Liver (tissue), 10 donors: ENCODE measurements at places on chromosomes 2 and 18. TPM values are rescaled to one million over a fixed set of nuclear protein-coding genes. Genes with fewer than 3 reads are reported as not detected.

DNA sequence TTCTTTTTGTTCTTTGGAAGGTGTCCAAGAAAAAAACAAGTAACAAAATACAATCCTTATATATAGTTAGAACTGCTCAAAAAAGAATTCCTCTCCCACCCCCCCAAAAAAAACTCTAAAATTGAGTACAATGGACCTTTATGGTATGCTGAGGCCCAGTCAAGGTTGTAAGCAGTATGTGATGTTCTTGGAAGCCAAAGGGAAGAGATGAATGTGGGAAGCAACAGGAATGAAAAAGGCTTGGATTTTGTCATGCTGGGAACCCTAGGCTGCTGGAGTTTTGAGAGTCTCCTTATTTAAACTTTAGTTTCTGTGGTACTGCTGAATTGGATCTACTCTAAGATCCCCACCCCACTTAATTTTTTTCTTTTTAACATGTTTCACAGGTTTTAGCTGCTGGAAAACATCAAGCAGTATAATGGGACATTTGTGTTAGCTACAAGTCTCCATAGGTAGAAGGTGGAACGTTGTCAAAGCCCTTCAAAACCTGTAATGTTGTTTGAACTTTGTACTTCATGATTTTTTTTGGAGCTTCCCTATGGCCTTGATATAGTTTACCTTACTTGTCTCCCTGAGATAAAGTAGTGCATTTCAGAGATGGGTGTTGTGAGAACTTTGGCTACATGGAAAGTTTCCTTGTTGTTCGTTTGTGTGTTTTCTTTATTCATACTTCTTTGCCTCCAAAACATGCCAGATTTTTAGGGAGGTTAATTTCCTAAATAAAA, 57.7 kb downstream of the PHLPP1 start:
- peaks cover 27% of the 10 kb centered on the region for H3K4me1 ChIP-seq
- no peak overlapping the region for H3K27ac ChIP-seq
- no peak overlapping the region for H3K4me3 ChIP-seq
- H3K36me3 ChIP-seq = no peaks in the 10 kb centered on the region
- DNase-seq = no peak

GRCh38 chr2:224359569-224359968, 42.3 kb downstream of the FAM124B start:
- DNase-seq = no peak
- H3K27me3 ChIP-seq = no peaks in the 10 kb centered on the region
- no peak overlapping the region for H3K4me3 ChIP-seq
- H3K27ac ChIP-seq = no peak overlapping the region
- no peaks in the 10 kb centered on the region for H3K4me1 ChIP-seq

DNA sequence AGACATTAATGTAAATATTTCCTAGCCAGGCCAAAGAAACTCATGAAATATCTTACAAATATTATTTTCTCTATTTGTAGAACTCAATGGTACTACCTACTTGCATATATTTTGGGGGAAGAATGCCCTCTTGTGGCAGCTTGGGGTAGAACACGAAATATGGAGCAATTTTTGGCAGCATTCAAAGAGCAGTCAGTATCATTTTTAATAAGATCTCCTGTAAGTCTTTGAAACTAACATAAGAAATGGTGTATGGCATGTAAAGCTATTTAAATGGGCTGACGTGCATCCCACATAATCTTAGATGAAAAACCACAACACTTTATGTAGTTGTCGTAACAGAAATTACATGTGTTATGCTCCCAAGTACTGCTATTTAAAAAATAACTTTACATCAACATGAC, 62.3 kb upstream of the CCDC195 start:
- H3K27me3 ChIP-seq = no peaks in the 10 kb centered on the region
- H3K27ac ChIP-seq = no peak overlapping the region
- no peak overlapping the region for H3K4me3 ChIP-seq
- peaks cover 13% of the 10 kb centered on the region for H3K4me1 ChIP-seq

- no peaks in the 10 kb centered on the region for H3K36me3 ChIP-seq
- no peaks in the 10 kb centered on the region for H3K27me3 ChIP-seq
- no peak overlapping the region for H3K4me3 ChIP-seq
- peaks cover 12% of the 10 kb centered on the region for H3K4me1 ChIP-seq
Measured at GRCh38 chr2:27772804-27773203, 1.3 kb downstream of the MRPL33 start.

DNA sequence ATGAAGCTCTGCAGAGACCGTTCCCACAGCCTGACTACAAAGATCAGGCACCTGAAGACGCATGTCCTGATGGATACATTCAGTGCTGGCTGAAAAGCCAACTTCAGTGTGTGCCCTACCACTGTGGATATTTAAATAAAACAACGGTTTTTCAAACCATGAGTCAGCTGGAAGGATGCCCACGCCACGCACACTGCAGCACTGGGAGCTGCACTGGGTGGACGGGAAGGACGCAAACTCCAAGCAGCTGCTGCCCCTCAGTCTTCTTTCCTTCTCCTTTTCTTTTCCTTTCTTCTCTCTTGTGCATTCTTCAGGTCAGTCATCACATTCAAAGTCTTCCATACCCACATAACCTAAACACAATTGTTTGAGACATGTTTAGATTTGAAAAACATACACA, 7.9 kb downstream of the TMEM18 start:
- no peak overlapping the region for H3K4me3 ChIP-seq
- no peaks in the 10 kb centered on the region for H3K27me3 ChIP-seq
- H3K36me3 ChIP-seq = peaks cover 14% of the 10 kb centered on the region
- no peak for DNase-seq
- H3K27ac ChIP-seq = no peak overlapping the region

- H3K36me3 ChIP-seq = no peaks in the 10 kb centered on the region
- no peak overlapping the region for H3K27ac ChIP-seq
Measured at GRCh38 chr2:64177315-64177714, 33.1 kb upstream of the PELI1 start.

- no peaks in the 10 kb centered on the region for H3K36me3 ChIP-seq
- H3K4me3 ChIP-seq = no peak overlapping the region
- no peak overlapping the region for H3K27ac ChIP-seq
- H3K4me1 ChIP-seq = no peaks in the 10 kb centered on the region
- DNase-seq = no peak
Measured at GRCh38 chr2:170587922-170588321, 127.2 kb upstream of the SP5 start.

DNA sequence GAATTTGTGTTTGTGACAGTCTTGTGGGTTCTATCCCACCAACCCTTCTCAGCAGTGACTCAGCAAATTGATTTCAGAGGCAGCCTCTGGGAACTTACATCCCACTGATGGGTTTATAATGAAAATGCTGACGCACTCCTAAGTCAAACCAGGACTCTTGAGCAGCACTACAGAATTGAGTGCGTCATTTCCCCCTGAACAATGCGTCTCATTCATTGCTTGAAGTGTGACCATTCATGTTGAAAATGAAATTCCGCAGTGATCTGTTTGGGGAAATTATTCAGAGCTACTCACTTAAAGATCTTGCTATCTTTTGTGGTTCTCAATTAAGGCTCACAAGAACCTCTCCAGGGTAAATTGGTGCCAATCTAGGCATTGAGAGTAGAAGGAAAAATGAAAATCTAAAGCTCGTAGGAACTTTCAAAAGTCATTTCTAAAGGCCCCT, 417.7 kb upstream of the SLC14A2 start:
- no peaks in the 10 kb centered on the region for H3K4me1 ChIP-seq
- no peaks in the 10 kb centered on the region for H3K36me3 ChIP-seq
- no peak overlapping the region for H3K27ac ChIP-seq
- DNase-seq = no peak
- H3K4me3 ChIP-seq = no peak overlapping the region
- no peaks in the 10 kb centered on the region for H3K27me3 ChIP-seq

GRCh38 chr2:204472375-204472774, 72.9 kb upstream of the PARD3B start:
- no peaks in the 10 kb centered on the region for H3K36me3 ChIP-seq
- no peak overlapping the region for H3K4me3 ChIP-seq
- H3K27ac ChIP-seq = no peak overlapping the region
- H3K4me1 ChIP-seq = no peaks in the 10 kb centered on the region
- no peak for DNase-seq
- no peaks in the 10 kb centered on the region for H3K27me3 ChIP-seq

GRCh38 chr2:156748221-156748620, 312.0 kb downstream of the GPD2 start:
- no peak for DNase-seq
- no peak overlapping the region for H3K27ac ChIP-seq
- H3K4me3 ChIP-seq = no peak overlapping the region
- H3K4me1 ChIP-seq = no peaks in the 10 kb centered on the region
- no peaks in the 10 kb centered on the region for H3K27me3 ChIP-seq

DNA sequence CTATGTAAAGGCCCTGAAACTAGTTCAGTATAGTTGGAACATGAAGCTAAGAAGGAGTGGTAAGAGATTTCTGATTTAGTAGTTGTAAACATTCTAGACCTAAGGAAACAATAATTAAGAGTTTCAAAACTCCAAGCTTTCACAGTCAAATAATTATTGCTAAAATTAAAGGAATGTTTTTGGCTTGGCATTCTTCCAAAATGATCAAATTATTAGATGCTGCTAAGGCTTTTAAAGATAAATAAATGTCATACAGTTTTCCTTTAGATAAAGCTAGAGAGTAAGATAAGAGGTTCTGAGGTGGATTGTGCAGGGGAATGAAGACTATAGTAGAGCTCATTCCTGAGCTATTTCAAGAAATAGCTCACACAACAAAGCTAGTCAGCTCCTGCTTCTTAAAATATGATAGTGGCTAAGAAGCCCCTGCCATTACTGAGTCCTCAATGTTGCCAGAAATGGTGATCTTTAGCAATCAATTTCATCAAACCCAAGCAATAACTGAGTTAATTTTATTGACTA, 45.3 kb downstream of the ZC3H15 start:
- no peaks in the 10 kb centered on the region for H3K4me1 ChIP-seq
- H3K27ac ChIP-seq = no peak overlapping the region
- no peak for DNase-seq
- no peaks in the 10 kb centered on the region for H3K36me3 ChIP-seq
- no peak overlapping the region for H3K4me3 ChIP-seq

- H3K27me3 ChIP-seq = no peaks in the 10 kb centered on the region
- no peak overlapping the region for H3K27ac ChIP-seq
- H3K4me3 ChIP-seq = no peak overlapping the region
- H3K36me3 ChIP-seq = no peaks in the 10 kb centered on the region
Measured at GRCh38 chr2:235146206-235146605, 194.4 kb downstream of the SH3BP4 start.

DNA sequence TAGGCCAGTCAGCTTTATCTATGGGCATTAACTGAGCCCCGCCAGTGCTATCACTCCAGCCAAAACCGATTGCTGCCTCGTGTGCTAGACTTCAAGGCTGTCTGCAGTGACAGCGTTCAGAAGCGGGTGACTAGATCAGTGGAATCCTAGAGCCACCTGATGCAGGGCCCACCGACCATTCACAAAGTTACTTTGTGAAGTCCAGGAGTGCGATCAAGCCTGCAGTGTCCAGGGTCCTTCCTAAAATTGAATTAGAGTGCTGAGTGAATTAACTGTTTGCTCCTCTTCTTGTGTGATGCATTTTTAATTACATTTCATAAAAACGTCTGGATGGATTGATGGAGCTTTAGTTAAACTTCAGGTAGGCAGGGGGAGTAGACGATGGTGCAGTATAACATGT, 13.9 kb downstream of the PCARE start:
- no peak overlapping the region for H3K27ac ChIP-seq
- DNase-seq = no peak
- no peak overlapping the region for H3K4me3 ChIP-seq

DNA sequence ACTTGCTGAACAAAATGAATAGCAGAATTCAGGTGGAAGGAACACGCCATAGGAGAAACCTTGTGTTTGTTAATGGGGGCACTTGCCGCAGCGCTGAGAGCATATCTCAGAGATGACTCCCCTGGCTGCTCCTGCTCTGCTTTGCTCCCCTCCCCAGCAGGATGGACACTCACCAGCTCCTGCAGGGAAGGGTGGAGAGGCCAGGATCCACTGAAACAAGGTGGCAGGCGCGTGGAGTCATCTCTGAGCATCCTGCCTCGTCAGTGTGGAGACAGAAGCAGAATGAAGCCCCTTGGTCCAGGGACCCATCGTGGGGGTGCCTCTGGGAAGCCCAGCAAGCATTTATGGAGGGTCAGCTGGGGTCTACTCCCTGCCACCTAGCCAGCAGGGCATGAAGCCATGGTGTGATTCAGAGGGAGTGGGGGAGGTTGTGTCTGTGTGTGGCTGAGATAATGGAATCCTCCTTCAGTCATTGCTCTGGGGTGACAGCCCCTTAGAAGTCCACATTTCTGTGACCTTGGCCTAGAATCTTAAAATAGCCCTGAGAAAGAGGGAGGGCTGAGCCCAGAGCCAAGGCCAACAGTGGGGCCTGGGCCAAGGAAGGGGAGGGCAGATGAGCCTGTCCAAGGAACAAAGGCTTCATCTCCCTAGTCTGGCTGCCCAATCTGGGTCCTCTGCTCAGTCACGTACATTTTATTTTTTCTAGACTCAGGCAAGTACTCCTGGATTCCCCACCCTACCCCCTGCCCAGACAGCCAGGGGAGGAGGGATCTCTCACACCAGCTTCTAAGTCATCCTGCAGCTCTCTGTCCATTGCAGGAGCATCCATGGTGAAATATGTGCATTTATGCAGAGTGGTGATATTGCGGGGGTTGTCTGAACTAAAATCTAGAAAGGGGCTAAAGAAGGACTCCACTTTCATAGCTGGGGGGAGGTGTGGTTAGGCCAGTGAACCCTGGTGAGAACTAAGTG, 215.4 kb downstream of the ZBTB7C start:
- peaks cover 31% of the 10 kb centered on the region for H3K4me1 ChIP-seq
- no peak for DNase-seq
- no peak overlapping the region for H3K27ac ChIP-seq
- no peaks in the 10 kb centered on the region for H3K36me3 ChIP-seq

DNA sequence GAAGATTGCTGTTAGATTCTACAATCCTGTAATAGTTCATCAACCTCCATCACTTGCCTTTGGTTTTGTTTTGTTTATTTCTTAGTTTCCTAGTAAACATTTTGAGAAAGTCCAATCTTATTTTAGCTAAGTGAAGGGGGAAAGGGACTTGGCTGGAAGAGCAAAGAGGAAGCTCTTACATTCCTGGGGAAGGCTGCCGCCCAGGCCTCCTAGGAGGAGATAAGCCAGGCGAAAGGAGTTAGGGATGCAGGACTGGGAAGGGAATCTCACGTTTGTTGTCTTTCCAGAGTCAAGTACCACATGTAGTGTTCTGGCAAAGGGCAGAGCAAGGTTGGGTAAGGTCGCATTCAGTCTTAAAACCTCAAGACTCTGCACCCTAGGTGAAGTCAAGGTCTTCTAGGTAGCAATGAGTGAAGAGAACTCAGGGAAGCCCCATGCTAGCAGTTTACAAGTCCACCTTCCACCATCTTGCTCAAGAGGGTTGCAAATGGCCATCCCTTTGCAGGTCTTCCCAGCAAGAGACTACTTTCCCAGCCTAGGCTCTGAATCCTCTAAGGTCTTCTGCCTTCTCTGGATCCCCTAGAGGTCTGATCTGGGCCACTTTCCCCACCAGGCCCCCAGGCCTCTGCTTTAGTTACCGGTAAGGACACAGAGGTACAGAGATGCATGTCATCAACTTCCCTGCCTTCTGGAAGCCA, 320.7 kb downstream of the CYP26B1 start:
- H3K4me3 ChIP-seq = no peak overlapping the region
- no peak overlapping the region for H3K27ac ChIP-seq
- no peak for DNase-seq
- H3K27me3 ChIP-seq = no peaks in the 10 kb centered on the region
- H3K36me3 ChIP-seq = no peaks in the 10 kb centered on the region

Gene OXER1
- 5.9 TPM for total RNA-seq

Gene RTTN
- total RNA-seq = 13.3 TPM

Gene C2orf72
- total RNA-seq = 141 TPM

Gene RAPGEF4
- total RNA-seq = 1.5 TPM

Gene TNP1
- not detected for total RNA-seq
